ENCODE measurements at places on chromosomes 12 and 14. TPM values are rescaled to one million over a fixed set of nuclear protein-coding genes. Genes with fewer than 3 reads are reported as not detected.

- DNase-seq, result no peak
These were observed 149.5 kb downstream of the STXBP6 start for GRCh38 chr14:24900269-24901100.

C14orf180 gene
- 0.18 TPM for total RNA-seq

DNA sequence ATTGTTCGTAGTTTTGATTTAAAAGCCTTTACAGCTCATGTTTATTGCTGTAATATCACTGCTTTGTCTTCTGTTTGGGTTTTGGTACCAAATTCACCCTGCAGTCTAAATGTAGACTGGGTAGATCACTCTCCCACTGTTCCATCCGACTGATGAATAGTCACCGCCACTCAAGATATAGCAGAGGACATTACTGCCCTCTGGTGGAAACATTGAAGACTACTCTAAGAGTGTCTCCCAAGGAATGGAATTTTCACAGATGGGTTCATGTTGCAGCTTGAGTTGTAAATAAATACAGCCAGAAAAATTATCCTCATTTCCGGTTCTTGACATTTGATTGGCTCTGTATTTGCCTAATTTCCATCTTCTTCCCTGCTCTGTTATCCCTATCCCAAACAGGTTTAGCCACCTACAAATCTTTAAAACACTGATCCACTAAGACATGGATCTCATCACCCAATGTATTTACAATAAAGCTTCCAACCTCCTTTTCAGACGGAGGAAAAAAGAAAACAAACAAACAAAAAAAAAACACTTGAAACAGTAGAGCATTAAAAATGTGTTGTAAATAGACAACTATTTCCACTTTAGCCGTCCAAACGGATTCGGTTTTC is 198.3 kb upstream of the CPNE8 start:
- DNase-seq, result peak; percentile 28

AQP2 gene
- total RNA-seq, result not detected

DNA sequence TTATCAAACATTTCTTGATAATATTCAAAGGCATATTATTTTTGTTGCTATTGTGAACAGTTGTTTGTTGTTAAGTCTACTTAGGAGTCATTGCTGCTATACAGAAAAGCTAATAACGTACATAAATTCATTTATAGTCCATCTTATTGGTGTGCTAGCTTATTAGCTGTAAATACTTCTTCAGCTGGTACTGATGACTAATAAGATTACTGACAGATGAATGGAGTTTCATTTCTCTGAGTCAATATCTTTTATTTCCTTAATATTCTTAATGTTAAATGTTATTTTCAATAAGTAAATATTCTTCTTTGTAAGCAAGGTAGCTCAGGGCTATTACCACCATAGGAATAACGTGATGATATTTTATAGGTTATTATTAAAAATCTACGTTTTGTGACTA is 139.4 kb upstream of the SLCO1C1 start:
- DNase-seq, result no peak

EIF2B2 gene
- 28.0 TPM for total RNA-seq

- DNase-seq, result no peak
These were observed 107.0 kb downstream of the VRK1 start for GRCh38 chr14:96904201-96904600.

DNA sequence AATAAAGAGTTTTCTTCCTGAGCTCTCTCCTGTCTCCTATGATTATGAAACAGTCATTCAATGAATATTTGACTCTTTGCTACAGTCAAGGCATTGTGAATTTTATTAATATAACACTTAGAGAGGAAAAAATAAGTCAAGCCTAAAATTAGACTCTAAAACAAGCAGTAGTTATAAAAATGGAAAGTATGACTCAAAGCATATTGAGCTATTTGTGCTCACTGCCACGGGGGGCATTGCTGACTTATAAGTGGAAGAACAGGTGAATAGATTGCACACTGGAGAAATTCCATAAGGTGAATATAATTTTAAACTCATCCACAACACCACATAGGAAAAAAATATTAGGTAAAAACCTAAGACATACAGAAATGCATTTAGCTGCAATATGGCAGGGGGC is 87.7 kb upstream of the CCDC196 start:
- no peak for DNase-seq

TAS2R14 gene
- total RNA-seq, result 23.5 TPM

- peak; percentile 83 for DNase-seq
These were observed at the start of gene PPM1H for GRCh38 chr12:62934799-62935674. Gene PPM1H (minus strand): TSS chr12:62935150. CDS start chr12:62934736, 414 bp downstream.

TC2N gene
- 12.3 TPM for total RNA-seq

CCDC196 gene
- total RNA-seq, result not detected

DNA sequence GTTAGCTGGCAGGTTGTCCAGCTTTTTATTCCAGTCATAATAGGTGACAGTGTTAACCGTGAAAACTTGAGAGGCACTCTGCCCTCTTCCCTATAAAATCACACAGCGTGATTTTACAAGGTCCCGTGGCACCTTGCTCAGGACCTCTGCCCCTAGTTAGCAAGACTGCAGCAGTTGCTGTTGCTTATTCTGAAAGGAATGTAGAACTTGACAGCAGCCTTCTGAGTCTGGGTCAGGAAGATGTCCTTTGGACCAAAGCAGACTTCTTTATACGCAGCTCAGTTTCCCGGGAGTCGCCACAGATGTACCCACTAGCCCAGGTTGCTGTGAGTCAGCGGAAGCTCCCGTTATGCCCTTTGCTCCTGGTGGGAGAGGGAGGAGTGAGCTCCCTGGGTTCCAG is 13.2 kb downstream of the PRKAB1 start:
- no peak for DNase-seq

DNA sequence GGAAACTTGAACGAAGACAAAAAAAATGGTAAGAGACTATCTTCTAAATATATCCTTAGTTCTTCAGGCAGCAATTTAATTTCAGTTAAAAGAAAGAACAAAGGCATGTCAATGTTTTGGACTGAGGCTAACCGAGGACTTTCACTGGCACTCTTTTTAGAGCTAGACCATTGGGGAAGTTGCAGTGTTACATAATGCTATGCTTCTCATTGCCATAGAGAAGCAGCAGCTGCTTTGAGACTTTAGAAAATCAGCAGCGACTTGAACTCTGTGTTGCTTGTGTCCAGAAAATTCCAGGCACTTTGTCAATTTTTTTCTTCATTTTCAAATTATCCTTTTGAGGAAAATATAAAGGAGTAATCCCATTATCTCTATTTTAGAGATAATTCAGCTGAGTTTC is 964.2 kb downstream of the NRXN3 start:
- DNase-seq, result no peak

GRCh38 chr14:29016050-29016900 is 249.7 kb downstream of the FOXG1 start:
- DNase-seq, result no peak

GPR84 gene
- total RNA-seq, result 0.36 TPM

DNA sequence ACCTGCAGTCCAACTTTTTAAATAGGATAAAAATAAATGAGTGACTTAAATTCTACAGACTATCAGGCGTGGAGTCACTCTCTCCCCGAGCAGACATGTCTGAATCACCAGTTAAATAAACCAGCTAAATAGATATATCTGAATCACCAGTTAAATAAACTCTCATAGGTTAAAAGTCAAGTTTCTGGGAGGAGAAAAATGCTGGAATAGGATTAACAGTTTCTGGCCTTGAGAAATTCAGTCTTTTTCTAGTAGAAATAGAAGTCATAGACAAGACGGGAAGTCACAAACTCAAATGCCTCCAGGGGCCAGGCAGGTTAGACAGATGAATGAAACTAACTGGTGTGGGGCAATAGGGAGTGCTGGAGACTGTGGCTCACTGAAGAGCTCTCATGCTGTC is 258.6 kb upstream of the TMEM132C start:
- no peak for DNase-seq

DNA sequence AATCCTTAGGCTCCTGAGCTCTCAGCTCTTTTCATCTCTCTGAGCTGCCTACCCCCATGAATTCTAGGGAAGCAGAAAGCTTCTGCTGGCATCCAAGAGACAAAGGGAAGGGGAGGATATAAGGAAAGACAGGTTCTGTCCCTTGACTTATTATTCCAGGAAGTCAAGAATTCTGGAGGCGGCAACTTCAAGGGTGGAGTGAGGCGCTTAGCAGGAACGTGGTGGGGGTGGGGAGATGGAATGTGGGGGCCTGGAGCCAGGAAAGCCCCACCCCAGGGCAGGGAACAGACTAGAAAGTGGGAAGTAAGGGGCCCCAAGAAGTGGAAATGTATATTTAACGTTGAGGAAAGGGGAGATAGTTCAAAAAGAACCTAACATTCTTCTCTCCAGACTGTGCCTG is 1.4 kb downstream of the CALCOCO1 start:
- no peak for DNase-seq

AICDA gene
- not detected for total RNA-seq

- no peak for DNase-seq
These were observed 24.3 kb downstream of the VRK1 start for GRCh38 chr14:96821501-96821900.

FAM181A gene
- total RNA-seq, result 2.4 TPM

GRCh38 chr12:28604240-28604639 is 414.0 kb downstream of the CCDC91 start:
- no peak for DNase-seq

DNA sequence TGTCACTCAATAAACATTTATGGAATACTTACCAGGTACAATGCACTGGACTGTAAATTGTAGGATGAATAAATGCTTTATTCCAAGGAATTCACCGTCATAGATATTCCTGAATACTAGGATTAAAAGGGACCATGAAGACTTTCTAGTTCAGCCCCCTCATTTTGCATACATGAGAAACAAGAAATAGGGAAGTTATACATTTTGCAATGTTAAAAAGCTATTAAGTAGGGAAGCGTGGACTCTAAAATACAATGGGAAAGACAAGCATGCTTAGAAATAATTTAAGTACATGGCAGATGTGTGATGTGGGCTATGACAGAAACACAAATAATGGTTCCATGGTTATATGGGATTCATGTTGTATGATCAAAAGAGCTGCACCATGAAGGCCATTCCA is 89.4 kb upstream of the SYT10 start:
- no peak for DNase-seq

- peak; percentile 26 for DNase-seq
These were observed 7.9 kb downstream of the SERPINA1 start for GRCh38 chr14:94380225-94381148.

DNA sequence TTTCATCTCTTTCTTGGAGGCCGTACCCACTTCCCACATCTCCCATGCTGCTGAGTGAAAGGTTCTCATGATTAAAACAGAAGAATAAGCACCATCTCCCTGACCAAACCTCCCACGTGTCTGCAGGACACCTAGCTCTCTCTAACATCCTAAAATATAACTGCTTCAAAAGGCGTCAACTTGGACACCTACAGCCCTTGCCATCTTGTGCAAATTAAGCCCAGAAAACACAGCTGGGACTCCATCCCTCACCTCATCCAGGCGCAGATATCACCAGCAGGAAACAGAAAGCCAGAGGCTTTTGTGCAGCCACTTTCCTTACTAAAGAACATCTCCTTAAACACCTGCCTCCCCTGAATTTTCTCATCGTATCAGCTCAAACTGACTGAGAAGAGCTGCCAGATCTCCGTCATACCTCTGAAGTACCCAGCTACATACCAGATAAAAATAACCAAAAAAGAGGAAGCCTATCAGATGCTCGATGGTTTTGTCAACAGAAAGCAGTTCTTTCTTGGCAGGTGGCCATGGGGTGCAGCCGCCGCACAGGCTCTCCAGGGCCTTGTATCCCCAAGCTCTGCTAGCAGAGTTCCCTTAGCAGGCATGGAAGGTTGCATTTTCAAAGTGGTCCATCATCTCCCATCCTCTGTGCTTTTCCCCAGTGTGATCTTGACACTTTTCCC is 28.8 kb downstream of the MAP3K9 start:
- no peak for DNase-seq

SYT10 gene
- 1.3 TPM for total RNA-seq

GRCh38 chr14:45664668-45665356 is 411.8 kb upstream of the MIS18BP1 start:
- no peak for DNase-seq

TAS2R30 gene
- total RNA-seq, result 29.1 TPM

GRCh38 chr12:28527631-28528249 is 337.5 kb downstream of the CCDC91 start:
- DNase-seq, result no peak

- DNase-seq, result no peak
These were observed 59.7 kb downstream of the CALM1 start for GRCh38 chr14:90456551-90456950.

CRACR2A gene
- total RNA-seq, result 5.4 TPM

DNA sequence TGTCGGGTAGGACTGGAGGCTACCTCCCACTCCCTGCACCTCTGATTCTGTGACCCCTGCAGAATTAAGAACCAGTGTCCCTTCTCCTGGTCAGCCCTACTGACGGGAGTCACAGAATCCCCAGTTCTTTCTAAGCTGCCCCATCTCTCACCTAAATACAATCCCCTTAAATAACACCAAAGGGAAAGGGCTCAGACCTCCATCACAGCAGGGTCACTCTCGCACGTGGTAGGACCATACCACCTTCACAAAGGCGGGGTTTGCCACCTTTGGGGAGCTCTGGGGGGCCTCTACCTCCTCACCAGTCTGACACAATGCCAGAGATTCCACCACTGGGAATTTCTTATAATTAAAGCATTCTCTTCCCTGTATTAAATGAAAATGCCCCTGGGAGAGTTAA is 35.6 kb downstream of the DAD1 start:
- DNase-seq, result no peak

DNA sequence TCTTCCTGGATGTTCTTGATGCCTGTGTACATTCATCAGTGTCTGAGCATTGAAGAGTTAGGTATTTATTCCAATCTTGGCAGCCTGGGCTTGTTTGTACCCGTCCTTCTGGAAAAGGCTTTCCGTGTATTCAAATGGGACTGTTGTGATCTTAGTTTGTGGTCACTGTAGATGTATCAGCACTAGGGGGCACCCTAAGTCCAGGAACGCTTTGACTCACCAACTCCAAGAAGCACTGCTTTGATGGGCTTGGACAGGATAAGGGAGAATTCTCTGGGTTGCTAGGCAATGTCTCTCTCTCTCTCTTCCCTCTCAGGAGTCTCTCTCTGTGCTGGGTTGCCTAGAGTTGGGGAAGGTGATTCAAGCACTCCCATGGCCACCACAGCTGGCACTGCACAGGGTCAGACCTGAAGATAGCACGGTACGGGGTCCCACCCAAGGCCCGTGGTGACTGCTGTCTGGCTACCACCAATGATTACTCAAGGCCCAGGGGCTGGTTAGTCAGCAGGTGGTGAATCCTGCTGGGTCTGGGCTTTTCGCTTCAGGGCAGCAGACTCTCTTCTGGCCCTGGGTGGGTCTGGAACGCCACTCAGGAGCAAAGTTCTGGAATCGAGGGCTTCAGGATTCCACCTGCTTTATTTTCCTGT is 211.1 kb upstream of the RGS6 start:
- DNase-seq, result peak; percentile 19

Data from cerebellum (tissue), 4 donors.